Urinary bladder (tissue), 4 donors: ENCODE measurements at places on chromosomes 6 and 20.

- DNase-seq = no peak
These were observed 40.3 kb downstream of the TAF4 start for GRCh38 chr20:62025394-62025793.

DNA sequence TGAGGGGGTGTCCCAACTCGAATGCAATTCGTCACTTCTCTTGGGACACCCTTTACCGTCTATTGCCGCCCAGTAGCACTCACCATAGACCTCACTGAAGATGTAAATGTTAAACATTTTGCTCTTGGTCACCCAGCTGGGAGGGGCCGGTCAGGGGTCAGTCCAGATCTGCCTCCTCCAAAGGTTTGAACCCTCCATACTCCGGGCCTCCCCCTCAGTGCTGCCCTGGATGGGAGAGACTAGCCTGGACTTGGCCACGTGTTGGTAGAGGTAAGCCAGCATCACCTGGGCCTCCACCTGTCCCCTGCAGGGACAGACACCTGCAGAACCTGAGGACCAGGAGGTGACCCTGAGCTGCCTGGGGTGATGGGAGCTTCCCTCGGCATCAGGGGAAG, 5.0 kb upstream of the MYT1 start:
- no peak for DNase-seq

DNA sequence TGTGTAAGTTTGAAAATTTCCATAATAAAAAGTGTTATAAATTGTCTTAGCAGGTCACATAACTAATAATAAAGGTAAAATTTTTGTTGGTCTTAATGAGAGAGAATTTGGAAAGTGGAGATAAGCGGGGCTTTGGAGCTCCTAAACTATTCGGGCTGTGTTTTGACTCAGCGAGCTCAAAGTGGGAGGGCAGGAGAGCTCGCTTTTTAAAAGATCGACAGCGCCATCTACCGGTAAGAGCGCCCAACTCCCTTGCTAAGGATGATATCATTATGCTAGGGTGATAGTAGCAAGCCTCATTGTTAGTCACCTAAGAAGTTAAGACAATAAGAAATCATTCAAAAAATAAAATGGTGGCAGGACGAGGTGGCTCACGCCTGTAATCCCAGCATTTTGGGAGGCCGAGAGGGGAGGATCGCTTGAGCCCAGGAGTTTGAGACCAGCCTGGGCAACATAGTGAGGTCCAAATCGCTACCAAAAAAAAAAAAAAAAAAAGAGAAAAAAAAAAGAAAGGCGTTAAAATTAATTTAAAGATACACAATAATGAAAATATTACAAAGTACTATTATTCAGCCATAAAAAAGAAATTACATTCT, 24.8 kb downstream of the C6orf15 start:
- peak; percentile 89 for DNase-seq

GRCh38 chr20:57464642-57465211, 60.2 kb downstream of the CTCFL start:
- no peak for DNase-seq

GRCh38 chr20:18397030-18397429, 69.8 kb downstream of the DZANK1 start:
- DNase-seq = peak; percentile 6

GRCh38 chr6:54481091-54481490, 172.8 kb downstream of the TINAG start:
- DNase-seq = no peak

- no peak for DNase-seq
These were observed 31.1 kb downstream of the SERPINB6 start for GRCh38 chr6:2940010-2940850.

GRCh38 chr6:35694462-35694861, 5.7 kb upstream of the FKBP5 start:
- DNase-seq = no peak

DNA sequence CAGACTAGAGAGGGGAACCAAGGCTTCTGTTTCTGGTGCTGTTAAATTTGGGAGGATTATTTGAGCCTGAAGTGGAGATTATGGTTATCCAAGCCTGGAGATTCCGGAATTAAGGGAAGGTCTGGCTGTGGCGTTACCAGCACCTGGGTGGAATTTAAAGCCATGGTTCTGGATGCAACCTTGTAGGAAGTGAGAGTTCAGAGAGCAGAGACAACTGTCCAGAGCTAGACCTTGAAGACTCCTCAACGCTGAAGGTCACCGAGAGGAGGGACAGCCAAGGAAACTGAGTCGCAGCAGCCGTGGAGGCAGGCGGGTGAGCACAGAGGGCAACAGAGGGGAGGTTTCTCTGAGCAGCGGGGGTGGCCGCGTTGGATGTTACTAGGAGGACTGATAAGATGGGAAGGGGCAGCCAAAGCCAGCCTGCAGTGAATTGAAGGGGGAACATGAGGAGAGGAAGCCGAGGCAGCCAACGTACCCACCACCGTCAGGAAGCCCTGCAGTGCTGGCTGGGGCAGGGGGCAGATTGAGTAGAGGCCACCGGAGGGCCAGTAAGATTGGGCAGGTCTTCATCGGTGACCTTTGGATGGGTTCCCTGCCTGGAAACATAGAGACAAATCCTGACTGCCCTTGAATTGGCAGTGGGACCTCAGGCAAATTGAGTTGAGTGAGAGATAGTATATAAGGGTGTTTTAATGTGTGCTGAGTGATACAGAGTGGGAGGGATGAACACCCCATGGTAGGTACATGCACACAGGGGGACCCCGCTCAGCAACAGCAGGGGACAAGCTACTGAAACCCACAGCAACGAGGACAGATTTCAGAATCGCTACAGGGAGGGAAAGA, 90.3 kb downstream of the SNX5 start:
- no peak for DNase-seq

GRCh38 chr6:25486550-25486949, 165.5 kb upstream of the SCGN start:
- no peak for DNase-seq

DNA sequence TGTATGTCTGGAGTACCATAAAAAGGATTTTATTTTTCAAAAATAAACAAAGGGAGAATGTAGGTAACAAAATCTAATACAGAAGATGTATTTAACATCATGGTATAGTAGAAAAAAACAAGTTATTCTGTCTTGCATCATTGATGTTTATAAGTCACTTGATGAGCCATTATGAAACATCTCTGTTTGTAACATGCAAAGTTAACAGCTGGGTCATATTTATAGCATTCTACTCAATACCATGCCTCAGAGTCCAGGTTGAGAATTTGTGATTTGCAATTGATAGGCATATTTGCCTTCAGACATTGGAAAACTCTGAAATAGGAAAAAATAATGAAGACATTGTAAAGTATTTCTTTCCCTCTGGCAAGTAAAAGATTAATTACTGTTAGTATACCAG, 52.3 kb upstream of the IL20RA start:
- no peak for DNase-seq

- DNase-seq = peak; percentile 20
These were observed 338.1 kb downstream of the PREX1 start for GRCh38 chr20:48489656-48490055.

- no peak for DNase-seq
These were observed 173.6 kb downstream of the SASH1 start for GRCh38 chr6:148516217-148516616.

GRCh38 chr6:166523782-166524559, 62.5 kb downstream of the RAMACL start:
- no peak for DNase-seq

DNA sequence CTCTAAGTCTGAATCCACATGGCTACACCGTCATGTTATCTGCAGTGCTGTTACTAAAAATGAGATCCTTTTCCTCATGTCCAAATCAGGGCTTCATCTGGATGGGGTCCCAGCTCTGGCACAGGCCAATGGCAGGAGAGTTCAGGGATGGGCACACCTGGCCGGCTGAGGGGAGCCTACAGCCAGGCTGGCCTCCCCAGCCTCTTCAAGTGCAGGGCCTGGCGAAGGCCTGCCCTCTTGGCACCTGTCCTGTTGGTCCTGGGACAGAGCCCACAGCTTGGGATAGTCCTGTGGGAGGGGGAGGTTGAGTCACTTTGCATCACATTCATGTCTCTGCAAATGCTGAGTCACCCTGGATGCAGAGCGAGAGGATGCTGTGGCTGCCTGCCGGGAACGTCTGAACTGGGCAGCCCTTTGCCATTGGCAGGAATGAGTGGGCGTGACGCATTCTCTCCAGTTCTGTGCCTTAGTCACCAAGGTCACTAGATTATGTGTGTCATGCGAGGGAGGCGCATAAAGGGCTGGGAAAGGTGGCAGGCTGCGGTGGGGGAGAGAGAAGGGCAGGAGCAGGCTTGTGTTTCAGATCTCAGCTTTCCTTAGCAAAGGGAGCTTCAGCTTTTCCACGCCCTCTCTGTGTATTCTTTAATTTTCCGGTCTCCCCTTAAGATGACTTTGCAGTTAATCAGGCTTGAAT, 223.2 kb upstream of the ECI2 start:
- DNase-seq = peak; percentile 53

GRCh38 chr6:47075168-47075567, 33.0 kb upstream of the ADGRF1 start:
- DNase-seq = no peak

DNA sequence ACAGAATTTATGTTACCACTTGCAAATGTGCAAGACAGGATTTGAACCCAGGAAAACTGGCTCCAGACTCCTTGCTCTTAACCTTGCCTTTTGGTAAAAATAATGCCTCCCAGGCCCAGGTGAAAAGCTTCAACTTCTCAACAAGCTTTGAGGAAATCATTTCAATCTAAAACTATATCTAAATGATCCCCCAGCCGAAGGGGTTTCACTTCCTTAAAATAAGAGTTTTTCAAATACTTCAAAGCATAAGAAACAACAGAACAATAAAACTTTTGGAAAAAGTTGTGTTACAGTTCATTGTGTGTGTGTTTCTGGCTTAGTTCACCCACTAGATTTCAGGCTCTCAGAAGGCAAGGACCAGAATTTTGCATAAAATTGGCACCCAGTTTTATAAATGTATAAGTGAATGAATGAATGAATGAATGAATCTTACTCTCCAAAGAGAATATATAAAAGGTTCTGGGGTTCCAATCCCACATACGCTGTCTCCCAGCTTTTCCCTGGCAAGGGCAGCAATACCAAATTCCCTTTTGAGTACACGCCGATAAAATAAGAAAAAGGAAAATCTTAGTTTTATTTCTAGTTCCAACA, 5.4 kb downstream of the OR2H2 start:
- DNase-seq = no peak

DNA sequence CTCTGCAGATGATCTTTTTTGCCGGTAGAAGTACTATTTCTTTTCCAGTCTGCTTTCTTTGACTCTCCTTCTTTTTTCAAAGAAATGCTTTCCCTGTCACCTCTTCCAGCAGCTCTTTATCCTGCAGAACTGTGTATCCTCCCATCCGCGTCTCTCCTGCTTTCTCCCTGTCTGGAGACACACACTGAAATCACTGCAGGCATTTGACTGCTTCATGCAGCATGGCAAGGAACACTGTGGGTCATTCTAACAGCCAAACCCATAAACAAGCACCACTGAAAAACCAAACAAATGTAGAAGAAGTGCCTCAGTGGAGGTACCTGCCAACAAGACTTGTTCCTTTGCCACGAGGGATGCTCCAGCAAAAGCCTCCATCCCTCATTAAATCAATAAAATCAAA, 403.7 kb upstream of the CITED2 start:
- no peak for DNase-seq

DNA sequence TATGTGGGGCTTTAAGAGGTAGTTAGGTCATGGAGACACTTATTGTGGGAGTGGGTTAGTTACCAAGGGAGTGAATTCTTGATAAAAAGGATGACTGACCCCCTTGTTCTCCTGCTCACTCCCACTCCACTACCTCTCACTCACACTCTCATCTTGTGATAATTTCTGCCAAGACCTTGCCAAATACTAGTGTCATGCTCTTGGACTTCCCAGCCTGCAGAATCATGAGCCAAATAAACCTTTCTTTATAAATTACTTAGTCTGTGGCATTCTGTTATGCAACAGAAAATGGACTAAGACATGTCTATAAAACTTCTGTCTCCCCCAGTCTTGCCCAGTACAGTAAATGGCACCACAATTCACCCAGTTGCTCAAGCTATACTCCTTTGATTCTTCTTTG, 93.3 kb downstream of the COL21A1 start:
- DNase-seq = no peak

DNA sequence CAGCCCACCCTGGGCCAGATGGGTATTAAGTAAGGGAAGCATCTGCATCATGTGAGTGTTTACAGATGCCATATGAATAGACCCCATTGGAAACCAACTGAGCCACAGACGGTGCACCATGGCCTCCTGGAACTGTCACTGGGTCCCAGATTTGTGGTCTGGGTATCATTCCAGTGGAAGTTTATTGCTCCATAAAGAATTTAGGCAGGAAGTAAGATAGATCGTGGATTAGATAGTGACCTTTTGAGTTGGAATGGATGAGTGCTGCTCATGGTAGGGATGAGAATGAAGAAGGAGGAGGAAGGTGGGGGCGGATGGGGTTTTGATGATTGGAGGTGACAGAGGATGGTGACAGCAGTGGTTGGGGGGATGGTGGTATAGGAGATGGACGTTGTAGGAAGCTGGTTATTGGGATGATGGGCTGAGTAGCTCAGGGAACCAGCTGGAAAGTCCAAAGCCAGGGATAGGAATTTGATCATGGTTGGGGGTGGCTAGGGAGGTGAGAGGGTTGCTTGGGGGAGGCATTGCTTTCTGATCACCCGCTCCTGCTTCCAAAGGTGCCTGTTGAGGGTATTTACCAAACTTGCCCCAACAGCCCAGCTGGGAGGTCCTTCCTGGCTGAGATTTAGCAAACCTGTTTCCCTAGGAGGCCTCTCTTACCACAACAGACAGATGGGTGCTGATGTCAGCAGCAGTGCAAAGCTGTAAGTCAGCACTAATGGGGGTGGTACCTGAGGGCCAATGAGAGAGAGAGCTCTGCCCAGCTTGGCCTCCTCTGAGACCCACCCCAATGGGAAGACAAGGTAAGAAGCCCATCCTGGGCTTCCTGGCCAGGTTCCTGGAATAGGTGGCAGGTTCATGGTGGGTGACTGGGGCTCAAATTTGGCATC, 78.0 kb downstream of the VEGFA start:
- no peak for DNase-seq

DNA sequence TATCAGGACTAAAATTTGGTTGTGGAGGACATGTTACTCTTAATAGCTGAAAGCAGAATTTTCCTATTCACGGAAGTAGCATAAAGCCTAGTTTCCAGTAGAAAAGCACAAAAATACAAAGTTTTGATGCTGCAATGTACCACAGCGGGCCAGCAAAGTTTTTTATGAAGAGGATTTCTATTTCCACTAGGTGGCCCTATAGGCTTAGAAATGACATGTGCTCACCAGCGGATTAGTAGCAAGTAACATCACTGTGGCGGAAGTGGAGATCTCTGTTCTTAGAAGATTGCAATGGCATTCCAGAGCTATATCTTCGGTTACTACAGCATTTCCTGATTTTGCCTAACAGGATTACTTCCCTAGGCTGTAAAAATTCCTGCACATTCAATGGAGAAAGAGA, 1219.0 kb upstream of the EYS start:
- DNase-seq = no peak

- DNase-seq = no peak
These were observed 22.0 kb downstream of the PRDM1 start for GRCh38 chr6:106108129-106108528.

- DNase-seq = no peak
These were observed 268.0 kb downstream of the TFAP2A start for GRCh38 chr6:10146715-10147451.

GRCh38 chr6:151436802-151437201, 15.1 kb downstream of the RMND1 start:
- DNase-seq = no peak

- DNase-seq = no peak
These were observed 49.9 kb upstream of the TOP1 start for GRCh38 chr20:40978761-40979160.

- no peak for DNase-seq
These were observed 24.1 kb downstream of the LRFN2 start for GRCh38 chr6:40563111-40563510.

- DNase-seq = no peak
These were observed 136.5 kb downstream of the BTBD9 start for GRCh38 chr6:38503032-38503773.

GRCh38 chr6:126352514-126352913, 12.6 kb downstream of the CENPW start:
- no peak for DNase-seq
